Activated CD4-positive, CD25-positive, alpha-beta regulatory T cell treated with anti-CD3 and anti-CD28 coated beads, Interleukin-2, amount 50 U/mL, for 24 hours (primary cell): ENCODE measurements at places on chromosomes 2 and 18.

- no peak for ATAC-seq
Observed at GRCh38 chr2:61898810-61899209, 6.7 kb upstream of the COMMD1 start.

GRCh38 chr2:70984576-70985282 is 6.3 kb downstream of the ANKRD53 start:
- ATAC-seq = peak; percentile 99

GRCh38 chr2:162926501-162926900 is 87.9 kb upstream of the KCNH7 start:
- no peak for ATAC-seq

- ATAC-seq = peak; percentile 97
Observed at GRCh38 chr2:68190991-68191731, 33.5 kb downstream of the PNO1 start.

DNA sequence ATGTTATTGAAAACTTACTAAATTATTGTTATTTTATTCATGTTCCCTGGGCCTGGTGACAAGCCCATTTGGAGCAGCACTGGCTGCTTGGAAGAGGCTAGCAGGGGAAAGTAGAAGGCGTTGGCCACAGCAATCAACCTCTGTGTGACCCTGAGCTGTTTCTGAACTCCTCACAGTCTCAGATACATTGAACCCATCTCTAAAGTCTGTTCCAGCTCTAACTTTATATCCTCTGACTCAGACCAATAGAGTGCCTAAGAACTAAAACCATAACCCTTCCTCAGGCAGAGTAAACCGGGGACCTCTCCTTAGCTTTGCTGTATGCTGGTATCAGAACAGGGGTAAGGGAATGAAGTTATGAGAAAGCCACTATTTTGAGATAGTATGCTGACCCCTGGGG is 96.4 kb upstream of the NOL4 start:
- ATAC-seq = no peak

- peak; percentile 39 for ATAC-seq
Observed at GRCh38 chr2:217790681-217791392, 212.0 kb downstream of the TNS1 start.

GRCh38 chr2:39468579-39469451 is 31.7 kb upstream of the MAP4K3 start:
- ATAC-seq = no peak

DNA sequence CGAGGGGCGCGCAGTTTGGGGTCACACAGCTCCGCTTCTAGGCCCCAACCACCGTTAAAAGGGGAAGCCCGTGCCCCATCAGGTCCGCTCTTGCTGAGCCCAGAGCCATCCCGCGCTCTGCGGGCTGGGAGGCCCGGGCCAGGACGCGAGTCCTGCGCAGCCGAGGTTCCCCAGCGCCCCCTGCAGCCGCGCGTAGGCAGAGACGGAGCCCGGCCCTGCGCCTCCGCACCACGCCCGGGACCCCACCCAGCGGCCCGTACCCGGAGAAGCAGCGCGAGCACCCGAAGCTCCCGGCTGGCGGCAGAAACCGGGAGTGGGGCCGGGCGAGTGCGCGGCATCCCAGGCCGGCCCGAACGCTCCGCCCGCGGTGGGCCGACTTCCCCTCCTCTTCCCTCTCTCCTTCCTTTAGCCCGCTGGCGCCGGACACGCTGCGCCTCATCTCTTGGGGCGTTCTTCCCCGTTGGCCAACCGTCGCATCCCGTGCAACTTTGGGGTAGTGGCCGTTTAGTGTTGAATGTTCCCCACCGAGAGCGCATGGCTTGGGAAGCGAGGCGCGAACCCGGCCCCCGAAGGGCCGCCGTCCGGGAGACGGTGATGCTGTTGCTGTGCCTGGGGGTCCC is at the start of gene ITGA4:
ITGA4 (plus strand) TSS at position 266 of the 620 bp plus-strand sequence; CDS start at position 535, 269 bp downstream.
- peak; percentile 84 for ATAC-seq

DNA sequence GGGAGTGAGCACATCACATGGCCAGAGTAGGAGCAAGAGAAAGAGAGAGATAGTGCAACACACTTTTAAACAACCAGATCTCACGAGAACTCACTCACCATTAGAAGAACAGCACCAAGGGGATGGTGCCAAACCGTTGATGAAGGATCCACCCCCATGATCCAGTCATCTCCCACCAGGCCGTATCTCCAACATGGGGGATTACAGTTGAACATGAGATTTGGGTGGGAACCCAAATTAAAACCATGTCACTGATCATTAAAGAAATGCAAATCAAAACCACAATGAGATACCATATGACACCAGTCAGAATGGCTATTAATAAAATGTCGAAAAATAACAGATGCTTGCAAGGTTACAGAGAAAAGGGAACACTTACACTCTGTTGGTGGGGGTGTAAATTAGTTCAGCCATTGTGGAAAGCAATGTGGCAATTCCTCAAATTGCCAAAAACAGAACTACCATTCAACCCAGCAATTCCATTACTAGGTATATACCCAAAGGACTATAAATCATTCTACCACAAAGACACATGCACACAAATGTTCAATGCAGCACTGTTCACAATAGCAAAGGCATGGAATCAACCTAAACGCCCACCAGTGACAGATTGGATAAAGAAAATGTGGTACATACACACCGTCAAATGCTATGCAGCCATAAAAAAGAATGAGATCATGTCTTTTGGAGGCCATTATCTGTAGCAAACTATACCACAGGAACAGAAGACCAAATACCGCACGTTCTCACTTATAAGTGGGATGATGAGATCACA is 137.1 kb downstream of the COL6A3 start:
- no peak for ATAC-seq

- ATAC-seq = no peak
Observed at GRCh38 chr2:78065366-78065765, 543.2 kb upstream of the LRRTM4 start.

DNA sequence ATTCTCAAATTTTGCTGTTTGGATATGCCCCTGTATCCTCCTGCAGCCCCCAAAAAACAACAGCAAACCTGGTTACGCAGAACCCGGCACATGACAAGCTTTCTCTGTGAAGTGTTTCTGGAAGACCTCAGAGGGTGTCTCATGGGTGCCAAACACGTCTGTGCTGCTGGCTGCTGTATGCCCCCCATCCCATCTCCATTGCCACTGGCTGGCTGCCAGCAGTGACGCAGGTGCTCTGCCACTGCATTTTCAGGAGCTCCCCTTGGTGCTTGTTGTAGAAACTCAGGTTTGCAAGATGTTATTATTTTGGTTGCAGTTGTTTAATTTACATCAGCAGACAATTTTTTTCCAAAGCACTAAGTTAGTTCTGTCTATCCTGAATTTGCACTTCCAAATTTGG is 166.4 kb upstream of the FANCL start:
- ATAC-seq = no peak

- ATAC-seq = no peak
Observed at GRCh38 chr18:2412996-2413751, 158.1 kb downstream of the METTL4 start.

- no peak for ATAC-seq
Observed at GRCh38 chr2:224569654-224570053, 15.5 kb downstream of the CUL3 start.

DNA sequence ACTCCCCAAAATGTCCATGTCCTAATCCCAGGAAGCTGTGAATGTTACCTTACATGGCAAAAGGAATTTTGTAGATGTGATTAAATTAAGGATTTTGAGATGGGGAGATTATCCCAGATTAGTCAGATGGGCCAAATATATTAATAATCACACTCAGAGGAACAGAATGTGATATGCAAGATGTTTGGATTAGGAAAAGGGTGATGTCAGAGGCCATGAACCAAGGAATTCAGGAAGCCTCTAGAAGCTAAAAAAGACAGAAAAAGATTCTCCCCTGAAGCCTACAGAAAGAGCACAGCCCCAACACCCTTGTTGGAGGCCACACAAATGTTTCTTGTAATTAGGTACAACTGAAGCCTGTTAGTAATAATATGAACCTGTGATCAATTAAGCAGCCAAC is 13.1 kb downstream of the TMEM131 start:
- ATAC-seq = no peak
